ENCODE measurements at places on chromosomes 11 and 22. TPM values are rescaled to one million over a fixed set of nuclear protein-coding genes. Genes with fewer than 3 reads are reported as not detected.

DNA sequence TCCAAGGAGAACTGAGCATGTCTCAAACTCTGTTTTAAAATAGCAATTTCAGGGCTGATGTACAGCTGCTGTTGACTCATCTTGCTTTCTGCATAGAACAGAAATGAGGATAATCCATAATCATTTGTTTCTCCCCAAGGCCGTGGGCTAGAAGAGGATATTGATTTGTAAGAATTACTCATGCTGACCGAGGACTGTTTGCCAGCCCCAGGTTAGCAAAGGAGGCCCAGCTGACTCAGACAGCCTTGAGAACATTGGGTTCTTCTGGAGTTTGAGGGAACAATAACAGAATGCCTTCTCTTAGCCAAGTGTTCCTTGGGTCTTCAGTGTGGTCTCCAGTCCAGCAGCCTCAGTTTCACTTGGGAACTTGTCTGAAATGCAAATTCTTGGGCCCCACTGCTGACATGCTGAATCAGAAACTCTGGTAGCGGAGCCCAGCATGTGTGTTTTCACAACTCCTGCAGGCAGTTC, 92.0 kb downstream of the ZC3H12C start:
- DNase-seq: no peak

- no peak for DNase-seq
Observed at GRCh38 chr11:134014511-134014910, 54.4 kb upstream of the JAM3 start.

DNA sequence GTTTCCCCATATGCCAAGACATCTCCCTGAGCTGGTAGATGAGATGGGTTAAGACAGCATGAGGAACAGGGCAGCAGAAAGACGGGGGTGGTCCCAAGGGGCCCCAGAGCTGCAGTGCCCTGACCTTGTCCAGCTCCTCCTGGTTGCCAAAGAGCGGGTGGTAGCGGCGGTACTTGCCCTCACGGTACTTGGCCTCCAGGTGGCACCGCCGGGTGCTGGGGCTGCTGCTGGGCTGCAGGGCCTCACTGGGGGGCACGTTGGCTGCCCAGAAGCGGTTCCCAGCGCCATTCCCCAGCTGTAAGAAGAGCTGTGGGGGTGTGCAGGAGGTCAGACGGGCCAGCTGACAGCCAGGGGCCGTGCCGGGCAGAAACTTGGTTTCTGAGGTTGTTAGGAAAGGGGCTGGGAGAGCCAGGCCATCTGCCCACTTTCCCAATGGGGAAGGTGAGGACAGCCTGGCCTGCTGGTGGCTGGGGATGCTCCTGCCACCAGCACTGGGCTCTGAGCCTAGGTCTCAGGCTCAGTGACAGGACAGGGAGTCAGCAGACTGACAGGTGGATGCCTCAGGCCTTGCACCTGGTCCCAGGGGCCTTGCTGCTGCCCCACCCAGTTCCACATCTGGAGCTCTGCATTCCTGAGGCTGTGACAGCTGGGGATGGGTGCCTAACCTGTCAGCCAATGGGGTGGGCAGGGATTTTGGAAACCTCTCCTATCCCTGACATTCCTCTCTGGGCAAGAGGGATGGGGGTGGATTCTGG, 30.0 kb upstream of the PDE2A start:
- no peak for DNase-seq

GRCh38 chr22:32482708-32483107, 8.1 kb downstream of the FBXO7 start:
- no peak for DNase-seq

The TTC28 gene
- 41.6 TPM for total RNA-seq

The SEC14L6 gene
- total RNA-seq: 4.0 TPM

Data from left lung (tissue), 14 donors.